ENCODE measurements at places on chromosomes 3 and 15.
A peak's percentile ranks its signal among the peaks of the same experiment; 100 is the strongest.

DNA sequence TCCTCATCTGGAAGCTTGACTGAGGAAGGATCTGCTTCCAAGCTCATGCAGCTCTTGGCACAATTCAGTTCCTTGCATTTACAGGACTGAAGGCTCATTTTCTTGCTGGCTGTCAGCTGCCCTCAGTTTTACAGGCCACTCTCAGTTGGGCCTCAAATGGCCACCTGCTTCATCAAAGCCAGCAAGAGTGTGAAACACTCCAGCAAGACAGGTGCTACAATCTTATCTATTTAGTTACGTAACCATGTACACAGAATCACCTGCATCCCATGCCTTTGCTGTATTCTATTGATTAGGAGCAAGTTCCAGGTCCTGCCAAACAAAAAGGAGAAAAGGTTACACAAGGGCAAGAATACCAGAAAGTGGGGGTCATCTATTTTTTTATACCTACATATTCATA, 40.8 kb downstream of the RHCG start:
- no peak for DNase-seq

- no peak for DNase-seq
Measured at GRCh38 chr15:84631706-84632272, 22.3 kb downstream of the WDR73 start.

GRCh38 chr3:62665627-62666437, 209.4 kb downstream of the CADPS start:
- peak; percentile 27 for DNase-seq

DNA sequence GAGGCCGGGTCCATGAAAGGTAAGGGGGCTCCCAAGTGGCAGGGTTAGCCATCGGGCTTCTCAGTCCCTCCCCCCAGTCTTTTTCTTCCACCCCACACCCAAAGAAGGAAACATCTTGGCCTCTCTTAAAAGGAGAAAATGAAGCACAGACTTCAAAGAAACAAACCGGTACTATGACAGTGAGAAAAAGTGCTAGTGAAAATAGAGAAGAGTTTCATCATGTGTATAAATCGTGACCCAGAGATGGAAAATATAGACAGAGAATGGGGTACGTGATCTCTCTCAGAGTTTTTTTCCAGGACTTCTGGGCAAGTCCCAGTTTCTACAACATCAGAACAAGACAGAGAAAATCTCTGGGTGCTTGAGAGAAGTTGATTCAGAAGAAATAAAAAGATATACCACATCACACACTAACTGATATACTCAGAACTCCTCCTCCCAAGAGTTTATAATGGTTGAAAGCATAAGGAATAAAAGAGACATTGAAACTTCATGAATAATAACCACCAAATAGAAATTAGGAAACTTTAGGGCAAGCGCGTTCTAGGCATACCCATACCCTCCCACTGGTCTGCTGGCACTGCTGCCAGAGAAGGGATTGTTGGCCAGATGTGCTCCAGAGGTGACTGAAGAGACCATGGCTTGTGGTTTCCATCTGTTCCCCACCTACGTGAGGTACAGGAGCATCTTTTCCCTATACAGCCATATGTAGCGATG, 318.9 kb upstream of the CHRM5 start:
- DNase-seq = no peak

- DNase-seq = no peak
Measured at GRCh38 chr15:44782516-44782915, 46.2 kb downstream of the TRIM69 start.

GRCh38 chr3:184727357-184728009, 15.6 kb upstream of the MAGEF1 start:
- DNase-seq = peak; percentile 66

DNA sequence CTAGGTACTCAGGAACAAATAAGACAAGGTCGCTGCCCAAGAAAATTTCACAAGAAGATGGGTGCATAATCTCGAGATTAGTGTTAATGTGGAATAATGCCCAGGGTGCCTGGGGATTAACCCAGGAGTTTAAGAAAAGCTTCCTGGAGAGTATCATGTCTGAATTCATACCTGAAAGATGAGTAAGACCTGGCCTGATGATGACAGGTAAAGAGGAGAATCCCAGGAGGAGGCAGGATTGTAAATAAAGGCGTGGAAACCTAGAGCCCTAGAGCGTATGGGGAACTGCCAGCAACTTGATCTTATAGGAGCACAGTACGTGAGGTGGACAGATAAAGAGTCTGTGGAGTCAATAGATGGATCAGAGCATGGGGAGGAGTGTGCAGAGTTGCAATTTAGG, 43.0 kb downstream of the ARRDC4 start:
- no peak for DNase-seq

- DNase-seq = no peak
Measured at GRCh38 chr3:192943393-192943792, 25.7 kb upstream of the MB21D2 start.

DNA sequence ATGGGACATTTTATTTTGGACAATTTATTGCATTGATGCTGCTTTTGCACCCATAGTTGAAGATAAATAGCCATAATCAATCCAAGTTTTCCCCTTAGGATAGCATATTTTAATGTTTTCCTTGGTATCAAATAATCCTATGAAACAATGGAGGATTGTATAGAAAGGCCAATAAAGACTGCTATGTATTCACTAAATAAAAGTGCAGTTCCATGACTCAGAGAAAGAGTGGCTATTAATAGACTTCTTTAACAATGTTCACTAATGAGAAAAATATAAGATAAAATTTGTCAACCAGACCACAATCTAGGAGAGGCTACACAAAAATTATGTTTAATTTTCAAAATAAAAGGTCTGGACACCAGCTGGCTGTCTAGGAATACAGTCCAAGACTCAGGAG, 560.9 kb upstream of the AGTR1 start:
- DNase-seq = no peak

DNA sequence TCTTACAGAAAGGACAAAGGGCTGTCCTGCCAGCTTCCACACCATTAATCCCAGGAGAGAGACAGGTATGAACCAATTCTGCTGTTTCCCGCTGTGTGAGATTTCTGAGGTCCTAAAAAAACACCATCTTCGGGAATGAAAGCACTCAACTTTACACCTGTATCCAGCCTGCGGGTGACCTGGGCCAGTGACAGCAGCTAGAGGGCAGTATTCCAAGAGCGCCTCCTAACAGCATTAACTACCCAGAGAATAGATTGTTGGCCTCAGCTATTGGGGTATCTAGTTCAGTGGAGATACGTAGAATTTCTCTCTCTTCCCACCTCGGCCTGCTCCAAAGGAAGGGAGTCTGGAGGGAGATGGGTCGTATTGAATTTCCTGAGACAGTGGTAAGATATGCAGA, 55.1 kb downstream of the WDR76 start:
- DNase-seq = no peak

GRCh38 chr3:168824107-168824506, 728.4 kb upstream of the GOLIM4 start:
- DNase-seq = no peak

- no peak for DNase-seq
Measured at GRCh38 chr3:44365952-44366351, 27.4 kb downstream of the TCAIM start.

DNA sequence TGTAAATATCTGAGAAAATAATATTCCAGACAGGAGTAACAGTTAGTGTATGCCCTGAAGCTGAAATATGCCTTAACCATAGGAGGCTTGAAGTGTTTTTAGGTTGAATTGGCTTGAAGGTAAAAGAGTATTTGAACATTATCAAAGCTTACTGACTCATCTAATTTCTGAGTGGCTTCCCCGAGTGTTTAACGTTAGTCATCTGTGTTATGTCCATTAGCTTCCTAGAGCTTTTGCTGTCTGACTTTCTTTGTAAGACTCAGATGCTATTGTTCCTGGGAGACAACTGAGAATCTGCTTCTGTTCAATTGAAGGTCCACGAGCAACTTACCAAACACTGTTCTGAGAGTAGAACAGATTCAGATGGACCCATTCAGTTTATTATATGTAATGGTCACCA, 656.8 kb upstream of the NECTIN3 start:
- no peak for DNase-seq

- no peak for DNase-seq
Measured at GRCh38 chr3:11632564-11632963, 11.2 kb downstream of the VGLL4 start.

- DNase-seq = no peak
Measured at GRCh38 chr15:72339777-72340177, 19.8 kb upstream of the CELF6 start.

DNA sequence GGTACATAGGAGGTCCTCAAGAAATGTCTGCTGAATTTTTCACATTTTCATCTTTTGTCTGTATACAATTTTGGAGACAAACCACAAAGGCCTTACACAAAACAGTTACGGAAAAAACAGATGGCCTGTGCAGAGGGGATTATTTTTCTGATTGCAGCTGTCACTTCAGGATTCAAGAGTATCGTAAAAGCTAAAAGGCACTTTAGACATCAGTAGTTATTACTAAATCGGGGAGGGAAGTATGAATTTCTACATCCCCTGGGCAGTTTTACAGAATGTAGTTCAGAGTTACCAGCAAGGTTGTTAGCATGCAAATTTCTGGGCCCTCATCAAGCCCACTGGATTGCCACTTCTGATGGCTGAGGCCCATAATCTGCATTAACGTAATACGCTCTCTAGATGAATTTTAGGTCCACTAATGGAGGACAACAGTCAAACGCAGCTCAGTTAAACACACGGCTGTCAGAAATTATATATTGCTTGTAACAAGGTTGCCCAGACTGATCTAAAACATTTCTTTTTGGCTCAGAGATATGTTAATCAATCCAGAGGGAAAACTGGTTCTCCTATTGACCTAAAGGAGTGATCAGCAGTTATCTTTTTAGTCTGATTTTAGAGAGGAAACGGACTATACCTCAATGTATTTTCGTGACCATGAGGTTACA, 1.1 kb downstream of the RIOX2 start:
- peak; percentile 14 for DNase-seq

DNA sequence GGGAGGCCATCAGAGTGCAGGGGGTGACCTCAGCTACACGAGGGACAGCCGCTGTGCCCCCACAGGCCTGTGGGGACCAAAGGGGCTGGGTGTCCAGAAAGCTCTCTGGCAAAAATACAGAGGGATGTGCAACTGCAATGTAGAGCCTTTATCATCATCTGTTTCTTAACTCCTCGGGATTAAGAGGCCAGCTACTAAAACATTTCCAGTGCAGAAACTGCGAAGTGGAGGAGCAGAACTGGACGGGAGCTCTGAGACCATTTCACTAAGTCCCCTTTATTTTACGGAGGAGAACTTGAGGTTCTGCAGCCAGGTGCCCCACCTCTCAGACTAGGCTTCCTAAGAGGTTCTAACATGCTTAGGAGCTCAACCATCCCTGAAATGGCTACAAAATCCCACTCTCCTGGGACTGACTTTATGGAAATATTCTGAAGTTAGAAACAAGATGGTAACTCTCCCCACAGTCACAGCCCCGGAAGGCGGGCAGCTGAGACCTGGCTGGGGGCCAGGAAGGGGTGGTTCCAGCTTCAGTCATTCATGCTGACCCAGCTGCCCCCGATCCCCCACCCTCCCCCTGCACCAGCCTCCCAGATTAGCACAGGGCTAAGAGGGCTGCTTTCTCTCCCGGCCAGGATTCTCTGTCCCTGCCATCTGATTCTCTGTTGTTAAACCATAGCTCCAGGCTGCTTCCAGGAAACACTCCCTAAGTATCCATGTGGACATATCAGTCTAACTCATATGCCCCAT, 40.3 kb downstream of the UMPS start:
- DNase-seq = no peak

GRCh38 chr3:145183261-145183660, 977.7 kb downstream of the PLOD2 start:
- DNase-seq = no peak

DNA sequence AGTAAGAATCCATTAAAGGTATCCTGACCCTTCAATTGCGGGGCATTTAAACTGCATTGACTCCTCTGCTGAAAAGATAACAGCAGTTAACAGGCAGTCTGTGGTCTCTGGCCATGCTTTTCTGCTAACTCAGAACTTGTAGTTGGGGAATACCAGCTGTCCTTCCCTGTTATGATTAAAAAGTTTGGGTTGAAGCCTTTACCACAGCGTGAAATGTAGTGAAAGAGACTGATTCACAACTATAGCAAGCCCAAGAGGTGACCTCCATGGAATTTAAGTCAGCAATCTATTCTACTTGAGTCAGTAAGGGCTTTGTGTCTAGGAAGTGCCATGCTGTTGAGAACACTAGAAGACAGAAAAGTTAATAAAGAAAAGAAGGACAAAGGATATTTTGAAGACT, 1037.3 kb downstream of the SI start:
- no peak for DNase-seq

DNA sequence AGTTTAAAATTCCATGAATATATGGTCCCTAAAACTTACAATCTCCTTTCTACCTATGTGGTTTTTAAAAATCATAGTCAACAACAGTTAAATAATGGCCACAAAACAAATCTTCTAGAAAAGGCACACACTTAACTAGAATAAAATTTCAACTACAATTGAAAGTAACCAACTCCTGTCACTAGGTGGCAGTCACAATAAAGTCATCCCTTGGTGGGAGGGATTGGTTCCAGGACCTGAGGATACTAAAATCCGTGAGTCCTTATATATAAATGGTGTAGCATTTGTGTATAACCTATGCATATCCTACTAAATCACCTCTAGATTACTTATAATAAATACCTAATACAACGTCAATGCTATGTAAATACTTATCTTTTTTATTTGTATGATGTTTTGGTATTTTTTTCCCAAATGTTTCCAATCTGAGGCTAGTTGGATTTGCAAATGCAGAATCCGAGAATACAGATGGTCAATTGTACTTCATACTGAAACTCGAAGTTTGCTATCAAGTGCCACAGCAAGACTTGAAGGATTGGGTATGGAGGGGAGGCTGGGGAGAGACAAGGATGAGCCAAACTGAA, 172.6 kb downstream of the FMN1 start:
- DNase-seq = peak; percentile 65

- no peak for DNase-seq
Measured at GRCh38 chr3:161208931-161209330, 12.2 kb upstream of the NMD3 start.

GRCh38 chr3:61669668-61670299, 108.4 kb downstream of the PTPRG start:
- DNase-seq = no peak

- DNase-seq = no peak
Measured at GRCh38 chr15:42772144-42772543, 35.2 kb upstream of the CDAN1 start.
